NCI-H524 (cell line): ENCODE measurements at places on chromosomes 7 and 10.

DNA sequence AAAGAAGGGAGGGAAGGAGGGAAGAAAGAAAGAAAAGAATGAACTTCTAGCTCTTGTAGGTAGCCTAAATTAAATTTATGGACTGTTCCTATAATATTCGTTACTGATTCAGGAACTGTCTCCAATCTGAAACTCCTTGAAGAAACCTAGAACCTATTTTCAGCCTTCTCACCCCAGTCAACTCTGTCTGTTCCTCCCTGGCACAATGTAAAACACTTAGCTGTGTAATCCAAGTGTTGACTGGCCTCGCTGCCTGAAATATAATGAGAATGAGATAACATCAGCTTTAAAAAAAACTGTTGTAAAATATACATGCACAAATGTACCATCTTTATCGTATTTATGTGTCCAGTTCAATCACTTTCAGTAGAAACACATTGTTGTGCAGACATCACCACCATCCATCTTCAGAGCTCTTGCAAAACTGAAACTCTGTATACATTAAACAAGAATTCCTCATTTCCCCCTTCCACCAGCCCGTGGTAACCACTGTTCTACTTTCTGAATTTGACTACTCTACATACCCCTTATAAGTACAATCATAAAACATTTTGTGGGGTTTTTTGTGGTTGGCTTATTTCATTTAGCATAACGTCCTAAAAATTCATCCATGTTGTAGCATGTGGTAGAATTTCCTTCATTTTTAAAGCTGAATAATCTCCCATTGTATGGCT is 6.3 kb upstream of the C7orf33 start:
- DNase-seq, result no peak

- no peak for DNase-seq
Observed at GRCh38 chr7:107931740-107932515, 40.9 kb downstream of the DLD start.

- DNase-seq, result no peak
Observed at GRCh38 chr10:31836569-31837406, 91.8 kb downstream of the ARHGAP12 start.

DNA sequence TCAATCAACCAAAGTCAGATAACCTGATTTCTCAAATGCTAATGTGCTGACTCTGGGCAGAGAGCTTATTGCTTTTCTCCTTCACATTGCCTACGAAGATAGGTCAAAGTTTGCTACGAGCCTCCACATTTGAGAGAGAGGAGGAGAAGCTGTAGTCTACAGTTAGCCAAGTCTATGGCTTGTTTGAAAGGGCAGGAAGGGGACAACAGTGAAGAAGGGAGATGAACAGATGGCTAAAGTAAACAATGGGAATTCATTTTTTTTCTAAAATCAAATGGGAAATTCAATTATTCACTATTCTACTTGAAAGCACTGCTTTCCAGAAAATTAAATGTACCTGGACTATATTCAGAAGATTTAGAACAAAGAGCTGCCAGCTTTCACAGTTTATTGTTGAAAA is 126.7 kb upstream of the C1QL3 start:
- no peak for DNase-seq

DNA sequence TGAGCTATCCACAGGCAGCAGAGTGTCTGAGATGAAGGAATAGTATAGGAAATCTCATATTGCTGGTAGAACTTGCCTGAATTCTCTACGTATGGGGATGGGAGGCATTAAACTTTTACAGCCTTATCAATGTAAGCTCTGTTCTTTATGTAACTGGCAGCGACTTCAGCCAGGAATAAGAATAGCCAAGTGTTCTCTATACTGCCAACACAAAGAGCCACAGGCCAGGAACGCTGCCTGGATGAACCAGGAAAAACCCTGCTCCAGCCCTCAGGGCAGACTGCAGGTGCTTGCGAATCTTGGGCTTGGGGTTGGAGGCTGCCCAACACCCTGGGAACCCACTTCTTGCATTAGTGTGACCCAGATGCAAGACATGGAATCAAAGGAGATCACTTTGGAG is 6.1 kb upstream of the OLAH start:
- DNase-seq, result no peak

- DNase-seq, result no peak
Observed at GRCh38 chr7:92737706-92738105, 98.7 kb downstream of the CDK6 start.

- DNase-seq, result no peak
Observed at GRCh38 chr7:93578762-93579161, 4.2 kb upstream of the CALCR start.

- DNase-seq, result no peak
Observed at GRCh38 chr10:118500477-118501104, 94.9 kb downstream of the PRLHR start.

DNA sequence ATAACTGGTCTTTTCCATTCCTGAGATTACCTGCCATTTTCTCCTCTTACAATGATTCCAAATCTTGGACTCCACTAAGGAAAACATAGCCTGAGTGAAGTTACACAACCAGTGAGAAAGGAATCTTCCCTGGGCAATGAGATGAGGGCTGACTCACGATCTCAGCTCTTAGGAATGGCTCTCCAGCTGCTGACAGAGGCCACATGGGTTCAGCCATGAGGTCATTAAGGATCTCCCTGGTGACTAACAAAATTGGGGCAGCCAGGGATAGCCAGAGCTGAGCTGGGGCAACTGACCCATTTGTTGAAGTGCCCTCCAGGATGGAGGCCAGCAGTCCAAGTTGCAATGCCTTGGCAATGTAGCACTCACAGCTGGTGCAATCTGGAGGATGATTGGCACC is 78.7 kb upstream of the MKLN1 start:
- DNase-seq, result no peak

- DNase-seq, result no peak
Observed at GRCh38 chr10:13346283-13347042, 1.6 kb downstream of the SEPHS1 start.

DNA sequence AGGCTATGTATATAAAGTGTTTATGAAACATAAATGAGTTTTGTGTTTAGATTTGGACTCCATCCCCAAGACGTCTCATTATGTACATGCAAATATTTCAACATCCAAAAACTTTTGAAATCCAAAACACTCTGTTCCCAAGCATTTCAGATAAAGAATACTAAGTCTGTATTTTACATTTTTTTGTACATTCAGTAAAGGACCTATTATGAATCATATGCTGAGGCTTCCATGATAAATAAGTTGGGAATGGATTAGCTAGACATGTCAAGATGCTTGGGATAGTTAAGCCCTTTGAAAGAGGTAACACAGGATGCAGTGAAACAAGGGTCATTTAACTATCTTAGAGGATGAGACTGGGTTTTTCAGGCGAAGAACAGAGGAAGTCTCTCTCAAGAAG is 262.9 kb downstream of the SNX13 start:
- no peak for DNase-seq

DNA sequence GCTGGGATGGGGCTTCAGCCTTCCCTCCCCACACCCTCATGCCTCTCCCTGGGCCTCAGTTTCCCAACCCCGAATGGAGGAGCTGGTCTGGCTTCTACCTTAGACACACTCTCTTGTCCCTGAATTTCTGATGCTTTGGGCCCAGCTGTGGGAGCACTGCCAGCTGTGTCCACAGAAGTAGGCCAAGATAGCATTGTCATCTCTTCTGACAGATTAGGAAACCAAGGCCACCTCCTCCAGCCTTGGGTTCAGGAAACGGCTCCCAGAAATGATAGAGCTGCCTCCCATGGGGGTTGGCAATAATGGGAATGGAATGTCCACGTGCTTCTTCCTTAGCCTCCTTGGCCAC is 1.3 kb downstream of the PPIF start:
- DNase-seq, result no peak

GRCh38 chr10:62352356-62352970 is 21.7 kb upstream of the ZNF365 start:
- DNase-seq, result no peak

GRCh38 chr7:151339651-151340382 is 1.8 kb upstream of the NUB1 start:
- no peak for DNase-seq

GRCh38 chr10:86113501-86113900 is 253.1 kb downstream of the GRID1 start:
- no peak for DNase-seq
